ENCODE measurements at places on chromosomes 3 and 15. TPM values are rescaled to one million over a fixed set of nuclear protein-coding genes. Genes with fewer than 3 reads are reported as not detected.

The PROS1 gene
- 1.6 TPM for total RNA-seq

The PEX11A gene
- total RNA-seq: 10.2 TPM

DNA sequence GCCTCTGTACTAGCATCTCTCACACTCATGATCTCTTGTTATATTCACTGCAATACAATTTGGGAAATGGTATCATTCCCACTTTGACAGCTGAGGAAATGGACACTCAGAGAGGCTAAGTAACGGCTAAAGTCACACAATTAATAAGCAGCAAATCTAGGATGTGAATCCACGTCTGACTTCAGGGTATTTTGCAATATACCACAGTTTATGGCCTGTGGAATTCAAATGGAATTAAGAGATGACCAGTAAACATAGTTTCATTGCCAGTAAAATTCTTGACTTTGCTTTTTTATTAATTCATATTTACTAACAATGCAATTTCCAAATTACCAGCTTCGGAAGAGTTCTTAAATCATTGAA lies 61.1 kb downstream of the CCNL1 start:
- no peaks in the 10 kb centered on the region for H3K36me3 ChIP-seq
- peak; percentile 71 for DNase-seq
- H3K4me1 ChIP-seq: peaks cover 29% of the 10 kb centered on the region
- no peaks in the 10 kb centered on the region for H3K27me3 ChIP-seq

DNA sequence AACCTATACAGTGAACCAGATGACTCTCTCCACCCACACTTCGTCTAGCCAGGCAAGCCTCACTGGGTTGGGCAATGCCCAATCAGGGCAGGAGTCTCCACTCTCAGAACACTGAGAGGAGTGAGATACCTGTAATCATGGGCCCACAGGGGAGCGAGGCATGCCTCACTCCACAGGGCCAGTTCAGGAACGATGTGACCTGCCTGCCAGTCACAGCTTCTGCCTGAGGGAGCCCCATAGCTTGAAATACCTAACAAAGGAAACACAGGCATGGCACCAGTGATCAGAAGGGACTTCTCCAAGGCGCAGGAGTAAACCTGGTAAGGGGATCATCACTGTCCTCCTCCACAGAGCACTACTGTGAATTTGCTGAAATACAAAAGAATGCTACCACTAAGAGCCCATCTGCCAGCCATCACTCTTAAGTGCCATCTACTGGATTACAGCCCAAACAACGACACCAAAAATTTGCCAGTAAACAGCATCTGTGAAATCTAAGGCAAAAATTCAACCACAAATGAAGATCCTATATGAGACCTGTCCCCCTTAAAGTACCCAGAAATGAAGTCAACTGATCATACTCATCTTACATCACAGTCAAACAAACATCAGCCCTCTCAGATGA lies 689.9 kb upstream of the SEMA6D start:
- no peak overlapping the region for H3K4me3 ChIP-seq
- no peaks in the 10 kb centered on the region for H3K36me3 ChIP-seq
- H3K27me3 ChIP-seq: no peaks in the 10 kb centered on the region
- no peaks in the 10 kb centered on the region for H3K4me1 ChIP-seq
- H3K27ac ChIP-seq: no peak overlapping the region

DNA sequence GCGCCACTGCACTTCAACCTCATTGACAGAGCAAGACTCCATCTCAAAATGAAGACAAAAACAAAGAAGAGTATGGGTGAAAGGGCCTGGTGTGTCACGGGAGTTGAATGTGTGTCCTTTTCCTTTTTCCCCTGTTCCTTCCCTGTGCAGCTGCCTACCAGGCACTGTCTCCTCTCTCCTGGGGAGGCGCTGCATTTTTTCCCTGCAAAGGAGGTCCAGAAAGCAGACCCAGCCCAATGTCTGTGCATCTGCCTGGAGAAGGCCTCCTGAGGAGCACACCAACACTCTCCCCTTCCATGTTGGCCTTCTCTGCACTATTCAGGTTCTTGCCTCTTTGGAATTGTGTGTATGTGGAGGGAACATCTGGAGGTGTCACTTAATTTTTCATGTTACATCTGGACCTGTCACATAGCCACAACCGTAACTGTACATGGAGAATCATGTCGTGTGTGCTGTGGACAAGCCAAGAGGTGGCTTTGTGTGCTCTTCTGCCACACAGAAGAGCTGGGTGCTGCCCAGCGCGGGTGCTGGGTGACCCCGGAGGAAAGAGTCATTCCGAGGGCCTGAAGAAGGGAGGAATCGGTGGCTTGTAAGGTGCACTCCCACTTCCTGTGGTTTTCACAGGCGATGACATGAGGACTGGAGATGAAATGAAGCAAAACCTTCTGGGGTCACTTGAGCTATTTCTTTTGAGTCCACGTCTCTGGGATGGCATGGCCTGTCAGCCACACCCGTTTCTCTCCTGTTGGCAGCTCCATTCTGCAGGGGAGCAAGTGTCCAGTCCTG lies 46.5 kb upstream of the CGNL1 start:
- H3K4me3 ChIP-seq: no peak overlapping the region
- no peaks in the 10 kb centered on the region for H3K36me3 ChIP-seq
- peaks cover 7% of the 10 kb centered on the region for H3K4me1 ChIP-seq
- no peak overlapping the region for H3K27ac ChIP-seq

GRCh38 chr3:184907681-184908649 lies 96.0 kb downstream of the VPS8 start:
- DNase-seq: no peak
- no peaks in the 10 kb centered on the region for H3K27me3 ChIP-seq
- no peak overlapping the region for H3K27ac ChIP-seq
- no peak overlapping the region for H3K4me3 ChIP-seq
- no peaks in the 10 kb centered on the region for H3K4me1 ChIP-seq

DNA sequence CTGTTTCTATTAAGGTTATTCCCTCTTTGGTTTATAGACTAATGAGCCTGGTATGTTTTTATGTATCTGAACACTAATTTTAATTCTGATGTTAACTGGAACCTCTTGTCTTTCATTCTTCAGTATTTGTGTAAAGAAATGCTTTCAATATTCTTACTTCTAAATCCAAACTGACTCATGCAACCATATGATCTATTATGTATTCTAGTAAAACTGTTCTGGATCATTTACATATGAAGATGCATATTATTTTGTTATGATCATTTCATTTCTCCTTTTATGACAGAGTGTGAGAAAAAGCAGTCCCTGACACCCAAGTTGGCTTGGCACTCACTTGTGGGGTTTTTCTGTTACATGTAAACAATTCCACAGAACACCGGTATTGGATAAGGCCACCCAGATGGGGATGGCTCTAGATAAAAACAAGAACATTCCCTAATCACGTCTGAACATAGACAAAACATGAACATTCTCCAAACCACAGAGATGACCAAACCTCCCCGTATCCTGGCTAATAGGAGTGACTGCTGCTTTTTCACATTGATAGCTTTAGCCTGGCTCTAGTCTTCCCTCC lies 72.2 kb upstream of the EPHB3 start:
- no peak overlapping the region for H3K4me3 ChIP-seq
- H3K36me3 ChIP-seq: no peaks in the 10 kb centered on the region
- no peaks in the 10 kb centered on the region for H3K4me1 ChIP-seq
- no peak overlapping the region for H3K27ac ChIP-seq
- no peak for DNase-seq

DNA sequence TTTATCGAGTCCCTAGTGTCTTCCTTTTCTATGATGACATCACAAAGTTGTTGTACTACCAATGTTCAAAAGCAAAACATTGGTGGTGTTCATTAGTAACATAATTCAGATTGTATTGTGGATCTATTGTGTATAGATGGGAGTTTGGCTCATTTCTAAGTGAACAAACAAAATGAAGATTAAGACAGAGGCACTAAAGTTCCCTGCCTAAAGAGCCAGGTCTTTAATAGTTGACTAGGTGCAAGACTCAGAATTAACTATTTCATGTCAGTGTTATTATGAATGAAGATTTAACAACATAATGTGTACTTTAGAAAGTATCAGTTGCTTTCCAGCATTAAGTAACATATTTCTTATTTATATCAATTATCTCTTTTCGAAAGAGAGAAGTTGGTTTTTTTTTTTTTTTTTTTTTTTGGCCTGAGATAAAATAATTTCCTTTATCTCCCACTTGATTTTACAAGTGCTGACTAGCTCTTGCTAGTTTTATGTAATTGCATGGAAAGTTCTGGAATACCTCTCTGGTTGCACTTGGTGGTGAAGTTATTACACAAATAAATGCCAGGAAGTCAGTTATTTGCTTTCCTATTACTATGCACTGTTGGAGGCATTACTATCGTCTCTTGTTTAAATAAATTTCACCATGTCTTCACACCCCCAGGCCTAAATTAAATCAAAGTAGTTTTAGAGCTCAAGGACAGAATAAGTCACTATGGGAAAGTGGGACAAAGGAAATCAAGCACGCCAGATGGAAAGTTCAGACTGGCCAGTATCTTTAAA lies 48.7 kb downstream of the NAALADL2 start:
- no peak for DNase-seq
- H3K36me3 ChIP-seq: no peaks in the 10 kb centered on the region
- peaks cover 2% of the 10 kb centered on the region for H3K4me1 ChIP-seq
- no peak overlapping the region for H3K27ac ChIP-seq
- H3K27me3 ChIP-seq: no peaks in the 10 kb centered on the region

DNA sequence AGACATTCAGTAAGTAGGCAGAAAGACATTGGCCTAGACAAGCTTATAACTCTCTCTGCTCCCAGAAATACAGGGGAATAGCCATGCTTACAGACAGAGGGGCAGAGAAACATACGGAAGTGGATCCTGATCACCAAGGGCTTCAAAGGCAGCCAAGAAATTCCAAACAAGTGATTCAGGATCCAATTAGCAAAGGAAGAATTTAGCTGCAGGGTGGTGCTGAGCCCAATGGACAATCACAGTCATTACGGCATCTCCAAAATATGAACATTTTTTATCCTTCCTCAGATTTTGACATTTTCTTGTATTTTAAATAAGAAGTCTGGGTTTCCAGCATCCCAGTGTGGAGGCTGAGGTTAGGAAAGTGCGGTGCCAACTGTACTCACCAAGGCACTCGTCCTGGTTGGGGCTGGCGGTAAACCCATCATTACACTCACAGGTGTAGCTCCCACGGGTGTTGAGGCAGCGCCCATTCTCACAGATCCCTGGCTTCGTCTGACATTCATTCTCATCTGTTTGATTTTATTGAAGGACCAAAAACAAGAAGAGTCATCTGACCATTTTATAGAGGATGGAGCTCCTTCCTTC lies 96.8 kb downstream of the DUT start:
- peak; percentile 81 for DNase-seq
- H3K4me1 ChIP-seq: peaks cover 15% of the 10 kb centered on the region
- H3K36me3 ChIP-seq: peaks cover 58% of the 10 kb centered on the region
- H3K4me3 ChIP-seq: no peak overlapping the region
- H3K27me3 ChIP-seq: no peaks in the 10 kb centered on the region

Measured in IMR-90 (cell line).